ENCODE measurements at places on chromosomes 5 and 9. TPM values are rescaled to one million over a fixed set of nuclear protein-coding genes. Genes with fewer than 3 reads are reported as not detected.

GRCh38 chr9:127256324-127256723 lies 8.2 kb upstream of the GARNL3 start:
- DNase-seq, result no peak

- DNase-seq, result no peak
These were observed 357.9 kb upstream of the CCNH start for GRCh38 chr5:87770601-87771121.

GRCh38 chr5:3789519-3790193 lies 194.0 kb downstream of the IRX1 start:
- no peak for DNase-seq

Gene AQP3
- 12.7 TPM for total RNA-seq

Gene ADAMTSL1
- 12.3 TPM for total RNA-seq

GRCh38 chr5:68041293-68041692 lies 174.3 kb upstream of the PIK3R1 start:
- no peak for DNase-seq

DNA sequence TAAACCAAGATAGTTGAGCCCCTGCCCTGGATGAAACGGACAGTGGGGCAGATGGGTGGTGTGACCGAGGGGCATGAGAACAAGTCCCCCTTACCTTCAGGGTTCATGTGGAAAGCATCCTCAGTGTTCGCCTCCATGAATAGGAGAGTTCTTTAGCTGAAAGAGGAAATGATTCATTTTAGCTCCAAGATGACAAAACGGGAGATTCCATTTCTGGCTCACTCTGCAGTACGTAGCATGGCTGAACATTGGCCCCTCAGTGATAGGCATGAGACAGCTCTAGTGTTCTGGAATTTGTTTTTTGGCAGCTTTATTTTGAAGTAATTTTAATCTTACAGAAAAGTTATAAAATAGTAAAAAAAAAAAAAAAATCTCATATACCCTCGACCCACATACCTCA lies 70.2 kb upstream of the AGXT2 start:
- DNase-seq, result no peak
